IMR-90 (cell line): ENCODE measurements at places on chromosomes 11 and 22.
A peak's percentile ranks its signal among the peaks of the same experiment; 100 is the strongest.

DNA sequence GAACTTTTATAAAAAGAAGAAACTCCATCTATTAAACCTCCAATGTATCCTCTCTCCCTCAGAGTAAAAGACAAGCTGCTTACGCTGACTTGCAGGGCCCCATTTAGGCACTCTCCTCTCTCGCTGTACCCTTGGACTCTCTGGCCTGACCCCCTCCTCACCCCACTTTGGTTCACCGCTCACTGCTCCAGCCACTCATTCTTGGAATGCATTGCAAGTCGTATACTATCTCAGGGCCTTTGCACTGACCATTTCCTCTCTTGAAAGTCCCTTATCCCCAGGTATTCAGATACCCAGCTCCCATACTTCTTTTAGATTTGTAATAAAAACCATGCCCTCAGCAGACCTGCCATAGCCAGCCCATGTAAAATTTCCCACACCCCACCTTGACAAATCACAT is 139.6 kb downstream of the DBX1 start:
- DNase-seq: no peak
- H3K4me3 ChIP-seq: no peak overlapping the region
- no peaks in the 10 kb centered on the region for H3K36me3 ChIP-seq
- H3K27me3 ChIP-seq: no peaks in the 10 kb centered on the region
- H3K4me1 ChIP-seq: peaks cover 25% of the 10 kb centered on the region
- H3K27ac ChIP-seq: no peak overlapping the region

DNA sequence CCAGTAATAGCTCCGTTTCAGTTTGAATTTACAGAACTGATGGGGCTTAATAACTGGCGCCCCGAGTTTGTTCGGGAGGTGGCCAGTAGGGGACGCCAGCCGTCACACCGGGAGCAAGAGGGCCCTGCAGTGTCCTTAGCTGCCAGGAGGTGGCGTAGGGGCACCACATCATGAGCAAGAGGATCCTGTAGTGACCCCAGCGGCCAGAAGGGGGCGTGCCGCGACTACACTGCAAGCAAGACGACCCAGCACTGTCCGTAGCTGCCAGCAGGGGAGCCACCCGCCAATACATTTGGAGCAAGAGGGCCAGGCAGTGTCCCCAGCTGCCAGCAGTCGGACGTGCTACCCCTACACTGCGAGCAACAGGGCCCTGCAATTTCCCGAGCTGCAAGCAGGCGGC is 663.7 kb upstream of the B3GAT1 start:
- no peak overlapping the region for H3K4me3 ChIP-seq
- H3K27ac ChIP-seq: no peak overlapping the region
- H3K36me3 ChIP-seq: no peaks in the 10 kb centered on the region
- DNase-seq: peak; percentile 5
- no peaks in the 10 kb centered on the region for H3K27me3 ChIP-seq

- DNase-seq: no peak
- H3K27me3 ChIP-seq: no peaks in the 10 kb centered on the region
- H3K36me3 ChIP-seq: no peaks in the 10 kb centered on the region
- H3K4me1 ChIP-seq: peaks cover 15% of the 10 kb centered on the region
Observed at GRCh38 chr11:132103021-132103420, 732.6 kb downstream of the NTM start.

DNA sequence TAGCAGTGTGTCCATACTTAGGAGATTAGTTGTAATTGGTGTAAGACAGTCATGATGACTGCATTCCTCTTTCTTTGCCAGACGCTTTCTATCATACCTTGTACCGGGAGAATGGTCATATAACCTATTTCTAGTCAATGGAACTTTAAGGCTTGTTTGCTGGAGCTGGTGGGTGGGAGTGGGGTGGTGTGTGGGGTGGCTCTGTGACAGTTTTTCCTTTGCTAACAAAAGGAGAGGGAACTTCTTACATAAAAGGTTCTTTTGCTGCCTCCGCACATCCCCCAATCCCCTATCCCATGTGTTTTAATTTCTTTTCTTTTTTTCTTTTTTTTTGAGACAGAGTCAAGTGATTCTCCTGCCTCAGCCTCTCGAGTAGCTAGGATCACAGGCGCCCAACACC is 9.8 kb upstream of the NUCB2 start:
- DNase-seq: no peak
- peaks cover 2% of the 10 kb centered on the region; the same call in 1 of the 2 replicates for H3K4me1 ChIP-seq
- H3K36me3 ChIP-seq: no peaks in the 10 kb centered on the region
- H3K27me3 ChIP-seq: no peaks in the 10 kb centered on the region; the same call in 1 of the 2 replicates

GRCh38 chr11:114259124-114259526 is 37.1 kb upstream of the NNMT start:
- DNase-seq: no peak
- no peak overlapping the region for H3K4me3 ChIP-seq
- no peaks in the 10 kb centered on the region for H3K36me3 ChIP-seq
- H3K27me3 ChIP-seq: peaks cover 39% of the 10 kb centered on the region

DNA sequence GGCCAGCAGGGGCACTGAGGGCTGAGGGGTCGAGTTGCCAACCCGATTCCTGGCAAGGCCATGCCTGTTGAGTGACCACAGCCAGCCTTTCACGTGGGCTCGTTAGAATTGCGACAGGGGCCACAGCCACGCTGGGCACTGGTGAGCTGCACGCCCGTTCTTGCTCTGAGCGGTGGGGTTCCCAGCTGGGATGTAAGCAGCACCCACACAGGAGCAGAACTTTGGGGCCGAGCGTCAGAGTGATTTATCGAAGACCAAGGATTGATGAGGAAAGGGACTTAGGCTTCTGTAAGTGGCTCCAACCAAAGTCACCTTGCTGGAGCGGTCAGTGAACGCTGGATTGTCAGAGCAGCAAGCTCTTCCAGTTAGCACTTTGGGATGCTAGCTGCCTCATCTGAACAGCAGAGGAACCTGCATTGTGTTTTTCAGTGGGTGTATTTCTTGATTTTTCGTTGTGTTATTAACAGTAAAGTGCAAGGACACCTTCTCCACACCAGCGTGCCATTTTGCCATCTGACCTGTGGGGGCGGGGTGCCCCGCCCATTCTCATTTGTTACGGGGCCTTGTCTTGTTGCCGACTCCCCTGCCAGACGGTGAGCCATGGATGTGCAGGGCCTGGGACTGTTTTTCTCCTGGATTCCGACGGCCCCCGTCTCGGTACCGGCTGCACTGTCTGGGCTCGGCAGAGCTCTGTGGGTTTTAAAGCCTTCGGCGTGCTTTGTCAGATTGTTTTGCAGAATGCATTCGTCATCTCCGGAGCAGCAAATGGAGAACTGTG is 202.5 kb downstream of the TBC1D22A start:
- H3K4me3 ChIP-seq: no peak overlapping the region
- no peak for DNase-seq
- no peak overlapping the region for H3K27ac ChIP-seq
- no peaks in the 10 kb centered on the region for H3K27me3 ChIP-seq
- no peaks in the 10 kb centered on the region for H3K36me3 ChIP-seq

- no peak for DNase-seq
- H3K4me1 ChIP-seq: peaks cover 33% of the 10 kb centered on the region
- H3K36me3 ChIP-seq: no peaks in the 10 kb centered on the region
Observed at GRCh38 chr11:73384125-73384441, 7.9 kb downstream of the RELT start.

- no peaks in the 10 kb centered on the region for H3K4me1 ChIP-seq
- no peak for DNase-seq
- H3K36me3 ChIP-seq: no peaks in the 10 kb centered on the region
- H3K4me3 ChIP-seq: no peak overlapping the region
- no peak overlapping the region for H3K27ac ChIP-seq
Observed at GRCh38 chr22:44566911-44567310, 68.9 kb upstream of the RTL6 start.

DNA sequence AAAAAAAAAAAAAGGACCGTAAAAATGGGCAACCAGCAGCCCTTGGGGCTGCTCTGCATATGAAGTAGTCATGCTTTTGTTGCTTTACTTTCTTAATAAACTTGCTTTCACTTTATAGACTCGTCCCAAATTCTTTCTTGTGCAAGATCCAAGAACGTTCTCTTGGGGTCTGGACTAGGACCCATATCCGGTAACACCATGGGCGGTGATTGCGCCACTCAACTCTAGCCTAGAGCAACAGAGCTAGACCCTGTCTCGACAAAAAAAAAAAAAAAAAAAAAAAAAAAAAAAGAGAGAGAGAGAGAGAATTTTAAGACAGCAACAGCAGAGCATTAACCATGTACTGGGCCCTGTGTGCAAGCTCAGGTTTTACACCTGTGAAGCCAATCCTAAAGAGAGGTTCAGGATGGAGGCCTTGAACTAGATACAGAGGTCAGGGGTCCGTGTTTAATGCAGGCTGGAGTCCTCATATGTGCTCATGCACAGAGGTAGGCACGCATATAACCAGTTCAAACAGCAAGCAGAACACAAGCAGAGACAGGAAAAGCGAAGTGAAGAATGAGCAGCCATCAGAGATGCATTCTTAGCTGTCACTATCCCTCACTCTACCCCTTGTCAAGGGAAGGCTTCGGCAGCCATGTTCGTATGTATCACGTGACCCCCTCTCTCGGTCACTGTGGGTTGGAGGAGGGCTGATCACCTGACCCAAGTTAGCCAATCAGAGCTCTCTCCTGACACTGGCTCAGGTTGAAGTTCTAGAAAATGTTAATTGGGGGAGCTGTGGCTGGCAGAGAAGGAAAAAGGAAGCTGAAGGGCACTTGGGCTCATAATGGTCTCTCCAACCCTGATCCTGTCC is 16.7 kb upstream of the SYT12 start:
- H3K4me3 ChIP-seq: no peak overlapping the region
- H3K36me3 ChIP-seq: no peaks in the 10 kb centered on the region
- H3K27me3 ChIP-seq: no peaks in the 10 kb centered on the region; the same call in 1 of the 2 replicates
- DNase-seq: no peak
- no peaks in the 10 kb centered on the region for H3K4me1 ChIP-seq

DNA sequence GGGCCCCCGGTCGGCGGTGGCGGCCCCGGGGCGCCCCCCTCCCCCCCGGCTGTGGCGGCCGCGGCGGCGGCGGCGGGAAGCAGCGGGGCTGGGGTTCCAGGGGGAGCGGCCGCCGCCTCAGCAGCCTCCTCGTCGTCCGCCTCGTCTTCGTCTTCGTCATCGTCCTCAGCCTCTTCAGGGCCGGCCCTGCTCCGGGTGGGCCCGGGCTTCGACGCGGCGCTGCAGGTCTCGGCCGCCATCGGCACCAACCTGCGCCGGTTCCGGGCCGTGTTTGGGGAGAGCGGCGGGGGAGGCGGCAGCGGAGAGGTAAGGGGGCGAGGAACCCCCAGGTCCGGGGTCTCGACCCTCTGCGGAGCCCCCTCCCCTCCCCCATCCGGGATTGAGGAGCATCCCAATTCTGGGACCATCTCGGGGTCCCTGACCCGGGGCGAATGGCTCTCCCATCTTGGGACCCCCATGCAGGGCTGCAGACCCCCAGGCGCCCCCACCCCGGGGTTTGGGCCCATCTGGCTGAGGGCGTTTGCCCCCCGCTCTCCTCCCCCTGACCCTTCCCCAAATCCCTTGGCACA is 431 bp downstream of the KMT2A start:
- no peaks in the 10 kb centered on the region for H3K27me3 ChIP-seq
- peak overlapping the region; percentile 99 for H3K4me3 ChIP-seq
- H3K27ac ChIP-seq: peak overlapping the region; percentile 95
- DNase-seq: peak; percentile 21
- H3K36me3 ChIP-seq: no peaks in the 10 kb centered on the region

- peaks cover 15% of the 10 kb centered on the region for H3K27me3 ChIP-seq
- no peaks in the 10 kb centered on the region for H3K36me3 ChIP-seq
- H3K4me1 ChIP-seq: no peaks in the 10 kb centered on the region
- H3K4me3 ChIP-seq: no peak overlapping the region
Observed at GRCh38 chr22:23414727-23415489, 165.2 kb downstream of the IGLL1 start.

DNA sequence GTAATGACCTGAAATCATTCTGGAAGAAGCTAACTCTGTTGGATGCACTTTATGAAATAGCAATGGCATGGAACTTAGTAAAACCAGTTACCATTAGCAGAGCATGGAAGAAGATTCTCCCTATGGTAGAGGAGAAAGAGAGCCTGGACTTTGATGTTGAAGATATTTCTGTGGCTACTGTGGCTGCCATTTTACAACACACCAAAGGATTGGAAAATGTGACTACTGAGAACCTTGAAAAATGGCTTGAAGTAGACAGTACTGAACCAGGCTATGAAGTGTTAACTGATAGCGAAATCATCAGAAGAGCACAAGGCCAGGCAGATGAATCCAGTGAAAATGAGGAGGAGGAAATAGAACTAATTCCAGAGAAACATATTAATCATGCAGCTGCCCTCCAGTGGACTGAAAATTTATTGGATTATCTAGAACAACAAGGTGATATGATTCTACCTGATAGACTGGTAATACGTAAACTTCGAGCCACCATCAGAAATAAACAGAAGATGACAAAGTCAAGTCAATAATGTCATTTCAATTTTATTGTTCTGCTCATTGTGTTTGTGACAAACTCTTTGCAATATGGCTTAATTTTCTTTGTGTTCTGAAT is 2.0 kb downstream of the JRKL start:
- H3K4me3 ChIP-seq: no peak overlapping the region
- DNase-seq: no peak
- no peaks in the 10 kb centered on the region for H3K36me3 ChIP-seq
- no peaks in the 10 kb centered on the region; the same call in 1 of the 2 replicates for H3K4me1 ChIP-seq
- no peak overlapping the region for H3K27ac ChIP-seq

DNA sequence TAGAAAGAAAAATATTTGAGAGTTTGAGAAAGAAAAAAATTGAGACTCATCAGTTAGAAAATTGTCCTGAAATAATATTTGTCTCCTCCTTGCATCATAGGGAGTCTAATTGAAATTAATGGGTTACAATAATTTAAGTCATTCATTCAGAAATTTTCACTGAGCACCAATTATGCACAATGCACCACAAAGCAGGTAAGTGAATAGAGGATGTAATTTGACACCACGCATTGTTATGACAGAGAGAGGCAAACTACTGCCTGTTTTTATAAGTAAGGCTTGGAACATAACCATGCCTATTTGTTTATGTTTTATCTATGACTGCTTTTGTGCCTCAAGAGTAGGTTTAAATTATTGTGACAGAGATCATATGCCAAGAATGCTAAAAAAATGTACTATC is 537.9 kb upstream of the FAT3 start:
- H3K36me3 ChIP-seq: no peaks in the 10 kb centered on the region
- H3K4me3 ChIP-seq: no peak overlapping the region
- no peaks in the 10 kb centered on the region for H3K27me3 ChIP-seq
- DNase-seq: no peak

- H3K27ac ChIP-seq: no peak overlapping the region
- H3K27me3 ChIP-seq: no peaks in the 10 kb centered on the region
- no peak for DNase-seq
- no peaks in the 10 kb centered on the region for H3K36me3 ChIP-seq
- H3K4me3 ChIP-seq: no peak overlapping the region
Observed at GRCh38 chr11:102306817-102307726, 10.2 kb upstream of the BIRC3 start.

DNA sequence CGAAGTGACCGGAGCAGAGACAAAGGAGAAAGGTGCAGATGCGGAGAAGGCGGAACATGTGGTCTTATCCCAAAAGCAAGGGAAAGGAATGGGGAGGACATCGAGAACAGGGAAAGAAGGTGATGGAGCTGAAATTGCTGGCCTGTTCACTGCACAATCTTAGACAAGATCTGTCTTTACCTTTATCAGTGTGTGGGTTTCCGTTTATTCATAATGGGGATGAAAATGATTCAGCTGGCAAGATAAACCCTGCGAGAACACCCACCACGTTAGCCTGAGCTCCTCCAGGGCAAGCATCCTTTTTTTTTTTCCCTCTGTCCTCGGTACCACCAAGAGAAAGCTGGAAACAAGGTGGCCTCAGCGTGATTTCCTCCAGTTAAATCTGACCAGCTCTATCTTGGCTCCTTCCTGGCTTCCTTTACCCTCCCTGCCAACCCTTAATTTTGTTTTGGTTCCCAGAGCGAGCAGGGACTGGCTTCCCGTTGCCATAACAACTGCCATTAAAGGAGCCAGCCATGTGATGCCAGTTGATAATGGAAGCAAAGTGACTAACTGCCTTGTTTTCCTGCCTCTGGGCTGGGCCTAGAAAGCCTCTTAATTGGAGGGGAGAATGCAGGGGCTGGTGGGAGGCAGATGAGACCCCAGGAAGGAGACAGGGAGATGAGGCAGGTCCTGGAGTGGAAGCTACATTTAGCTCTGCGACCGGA is 4.2 kb downstream of the SGSM1 start:
- DNase-seq: no peak
- peaks cover 31% of the 10 kb centered on the region for H3K27me3 ChIP-seq
- no peaks in the 10 kb centered on the region for H3K4me1 ChIP-seq
